ENCODE measurements at places on chromosomes 11 and 22.

DNA sequence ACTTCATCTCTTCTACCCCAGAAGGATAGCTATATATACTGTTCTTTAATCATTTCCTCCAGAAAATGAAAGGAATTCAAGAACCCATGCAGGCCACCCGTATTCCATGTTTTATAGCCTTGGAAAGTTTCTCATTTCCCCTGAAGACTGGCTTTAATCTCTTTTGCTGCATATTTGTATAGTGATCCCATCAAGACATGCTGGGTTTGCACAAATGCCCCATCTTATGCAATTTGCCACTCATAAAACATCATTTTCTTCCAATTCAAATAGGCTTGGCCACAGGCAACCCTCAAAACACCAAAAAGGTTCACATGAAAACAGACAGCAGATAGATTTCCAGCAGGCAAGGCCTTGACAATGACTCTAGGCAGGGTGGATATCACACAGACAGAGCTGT, 28.3 kb upstream of the APOA1 start:
- DNase-seq = no peak

GRCh38 chr22:27164781-27165503, 507.6 kb downstream of the MIAT start:
- no peak for DNase-seq

DNA sequence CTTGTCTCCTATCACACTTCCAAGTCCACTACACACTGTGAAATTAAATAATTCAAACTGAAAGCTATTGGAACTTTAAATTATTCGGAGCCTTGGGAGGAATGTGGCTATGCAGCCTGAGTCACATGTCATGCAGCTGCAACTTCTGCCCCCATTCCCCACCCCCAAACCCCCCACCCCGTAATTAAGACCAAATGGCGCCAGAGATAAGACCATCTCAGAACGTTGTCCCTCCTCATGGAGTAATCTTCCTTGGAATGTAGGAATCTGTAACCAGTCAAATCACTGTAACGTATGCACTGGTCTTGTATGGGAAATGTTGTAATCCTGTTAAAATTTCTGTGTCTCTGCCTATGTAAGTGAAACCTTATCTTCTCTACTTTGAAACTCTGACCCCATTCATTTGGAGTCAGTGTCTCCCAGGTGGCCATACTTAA, 37.0 kb downstream of the GAB2 start:
- no peak for DNase-seq

GRCh38 chr22:21641417-21641788, 699 bp upstream of the SDF2L1 start:
- DNase-seq = peak; percentile 42

DNA sequence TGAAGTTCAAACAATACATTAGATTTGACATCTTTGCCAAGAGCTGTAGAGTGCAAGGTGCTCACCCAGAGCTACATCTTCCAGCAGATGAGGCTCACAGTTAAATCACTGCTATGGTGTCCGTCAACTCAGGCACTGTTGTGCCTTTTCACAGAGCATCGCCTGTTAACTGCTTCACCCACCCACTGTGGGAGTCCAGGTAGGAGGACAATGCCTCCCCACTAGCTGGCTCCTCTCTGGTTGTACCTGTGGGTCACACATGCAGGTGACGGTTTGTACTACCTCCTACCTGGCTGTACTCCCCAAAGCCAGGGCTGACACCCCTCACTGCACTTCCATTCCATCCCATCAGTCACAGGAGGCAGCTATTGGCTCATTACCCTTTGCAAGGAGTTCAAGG, 84.6 kb upstream of the TOP3B start:
- no peak for DNase-seq

- peak; percentile 8 for DNase-seq
These were observed 99.4 kb upstream of the BLID start for GRCh38 chr11:122215244-122215992.

- no peak for DNase-seq
These were observed 49.1 kb downstream of the BBOX1 start for GRCh38 chr11:27089746-27090145.

GRCh38 chr22:49803134-49803533, 24.5 kb downstream of the BRD1 start:
- no peak for DNase-seq

- DNase-seq = no peak
These were observed 12.1 kb downstream of the OAF start for GRCh38 chr11:120222916-120223315.

DNA sequence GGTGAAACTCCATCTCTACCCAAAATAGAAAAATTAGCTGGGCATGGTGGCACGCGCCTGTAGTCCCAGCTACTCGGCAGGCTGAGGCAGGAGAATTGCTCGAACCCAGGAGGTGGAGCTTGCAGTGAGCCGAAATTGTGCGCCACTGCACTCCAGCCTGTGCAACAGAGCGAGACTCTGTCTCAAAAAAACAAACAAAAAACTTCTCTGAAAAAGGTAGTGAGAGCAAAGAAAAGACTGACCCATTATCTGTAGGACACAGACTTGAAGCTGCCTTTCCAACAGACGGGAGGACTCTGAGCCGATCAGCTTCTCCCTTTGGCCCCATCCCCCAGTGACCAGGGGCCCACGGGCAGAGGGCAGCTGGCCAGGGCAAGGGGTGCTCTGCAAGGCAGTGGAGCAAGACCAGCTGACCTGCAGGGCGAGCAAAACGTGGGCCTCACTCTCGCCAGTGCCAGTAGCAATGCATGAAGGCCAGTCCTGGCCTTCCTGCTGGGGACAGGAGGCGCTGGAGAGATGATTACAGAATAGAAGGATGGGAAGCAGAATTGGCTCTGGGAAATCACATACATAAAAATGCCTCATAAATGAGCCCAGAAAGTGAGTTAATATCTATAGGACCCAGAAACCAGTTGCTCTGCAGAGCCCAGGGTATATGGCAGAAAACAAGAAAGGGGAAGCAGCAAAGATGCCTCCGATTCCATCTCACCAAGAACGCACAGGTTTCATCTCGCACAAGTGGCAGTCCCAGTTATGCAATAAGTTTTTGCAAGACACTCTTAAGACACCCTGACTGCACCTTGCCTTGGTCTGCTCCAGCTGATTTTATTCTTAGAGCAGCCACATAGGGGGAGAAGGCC, 2.8 kb downstream of the EHD1 start:
- DNase-seq = no peak

DNA sequence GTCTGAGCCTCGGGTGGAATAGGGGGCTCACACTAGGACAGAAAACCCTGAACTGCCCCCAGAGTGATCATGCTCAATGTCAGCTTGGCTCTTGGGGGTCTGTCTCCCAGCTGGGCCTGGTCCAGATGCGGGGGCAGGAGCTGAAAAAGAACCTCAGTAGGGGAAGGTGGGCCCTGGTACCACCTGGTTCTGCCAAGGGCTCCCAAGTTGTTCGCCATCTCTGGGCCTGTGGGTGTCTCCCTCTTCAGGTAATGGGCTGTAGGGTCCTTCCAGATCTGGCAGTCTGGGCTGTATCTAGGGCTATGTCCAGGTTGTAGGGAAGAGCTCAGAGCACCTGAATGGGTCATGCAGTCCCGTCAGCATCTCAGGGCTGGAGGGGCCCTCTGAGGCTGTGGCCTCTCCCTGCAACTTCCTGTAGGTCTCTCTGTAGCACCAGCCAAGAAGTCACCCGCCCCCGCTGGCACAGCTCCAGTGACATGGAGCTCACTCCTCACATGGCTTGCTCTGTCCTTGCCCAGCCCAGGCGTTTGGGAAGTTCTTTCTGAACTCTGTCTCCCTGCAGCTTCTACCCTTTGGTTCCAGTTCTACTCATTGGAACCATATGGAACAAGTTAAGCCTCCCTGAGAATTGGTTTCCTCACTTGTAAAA, 33.0 kb upstream of the SOX10 start:
- no peak for DNase-seq

GRCh38 chr11:118417801-118418200, 16.4 kb downstream of the ATP5MG start:
- DNase-seq = no peak

DNA sequence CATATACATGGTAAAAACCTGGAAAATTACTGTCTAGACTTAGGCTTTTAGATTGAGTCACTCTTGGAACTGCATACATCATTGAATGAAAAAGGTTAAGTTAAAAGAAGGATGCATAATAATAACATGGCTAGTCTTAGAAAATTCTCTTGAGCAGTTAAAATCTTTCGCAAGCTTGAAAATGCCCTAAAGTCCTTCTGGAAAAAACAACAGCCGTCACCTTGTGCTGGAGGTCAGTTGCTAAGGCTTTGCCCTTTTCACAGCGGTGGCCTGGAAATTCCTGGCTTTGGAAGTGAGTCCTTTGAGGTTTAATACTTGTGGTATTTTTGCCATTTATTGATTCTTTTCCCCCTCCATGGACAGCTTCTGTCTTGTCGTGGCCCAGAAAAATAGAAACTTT, 17.4 kb upstream of the FBLN1 start:
- no peak for DNase-seq

DNA sequence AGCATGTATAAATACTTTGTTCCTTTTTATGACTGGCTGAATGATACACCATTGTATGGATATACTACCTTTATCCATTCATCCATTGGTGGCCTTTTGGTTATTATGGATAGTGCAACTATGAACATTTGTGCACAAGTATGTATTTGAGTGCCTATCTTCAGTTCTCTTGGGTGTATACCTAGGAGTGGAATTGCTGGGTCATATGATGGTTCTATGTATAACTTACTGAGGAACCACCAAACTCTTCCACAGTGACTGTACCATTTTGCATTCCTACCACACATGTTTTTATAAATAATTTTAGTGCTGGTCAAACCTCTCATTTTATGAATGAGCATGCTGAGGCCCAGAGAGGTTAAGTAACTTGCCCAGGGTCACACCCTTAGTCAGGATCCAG, 3.8 kb upstream of the PATZ1 start:
- DNase-seq = no peak

DNA sequence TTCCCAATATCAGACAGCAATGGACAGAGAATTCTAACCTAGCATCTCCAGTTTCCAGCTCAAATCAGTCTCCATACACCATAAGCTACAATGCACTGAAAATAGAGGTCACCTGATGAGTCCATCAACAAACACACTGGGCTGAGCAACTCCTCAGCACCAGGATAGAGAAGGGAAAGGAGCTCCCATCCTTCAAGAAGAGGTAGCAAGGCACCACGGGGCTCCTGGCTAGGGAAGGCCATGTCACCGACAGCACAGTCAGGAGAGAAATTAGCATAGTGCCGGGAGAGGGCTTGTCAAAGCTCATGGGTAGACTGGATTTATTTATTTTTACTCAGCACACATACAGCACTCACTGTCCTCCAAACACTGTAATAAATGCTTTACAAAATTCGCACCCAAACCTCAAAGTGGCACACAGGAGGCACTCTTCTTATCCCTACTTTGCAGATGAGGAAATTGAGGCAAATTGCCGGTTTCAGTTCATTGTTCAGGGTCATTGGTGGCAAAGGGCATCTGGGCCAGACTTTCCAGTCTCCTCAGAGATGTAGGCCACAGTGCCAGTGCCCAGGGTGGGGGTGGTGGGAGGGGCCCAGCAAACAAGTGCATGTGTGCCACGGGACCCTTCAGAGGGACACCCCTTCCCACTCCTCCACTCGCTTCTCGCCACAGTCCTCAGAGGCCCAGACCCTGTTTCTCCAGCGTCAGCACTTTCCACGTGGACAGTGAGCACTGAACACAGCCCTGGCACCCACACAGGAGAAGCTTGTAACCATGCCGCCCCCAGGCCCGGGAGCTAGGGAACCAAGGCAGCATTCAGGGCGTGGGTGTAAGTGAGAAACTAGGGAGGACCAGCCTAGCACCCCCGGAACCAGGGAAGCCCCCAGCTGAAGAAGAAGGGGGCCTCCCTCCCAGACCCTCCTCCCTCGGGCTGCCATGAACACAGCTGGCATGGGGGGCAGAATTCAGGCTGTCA, 1417.4 kb downstream of the TBC1D22A start:
- DNase-seq = no peak

GRCh38 chr11:100703801-100704575, 16.9 kb downstream of the ARHGAP42 start:
- DNase-seq = no peak

GRCh38 chr11:129969920-129970319, 32.7 kb downstream of the PRDM10 start:
- DNase-seq = no peak

DNA sequence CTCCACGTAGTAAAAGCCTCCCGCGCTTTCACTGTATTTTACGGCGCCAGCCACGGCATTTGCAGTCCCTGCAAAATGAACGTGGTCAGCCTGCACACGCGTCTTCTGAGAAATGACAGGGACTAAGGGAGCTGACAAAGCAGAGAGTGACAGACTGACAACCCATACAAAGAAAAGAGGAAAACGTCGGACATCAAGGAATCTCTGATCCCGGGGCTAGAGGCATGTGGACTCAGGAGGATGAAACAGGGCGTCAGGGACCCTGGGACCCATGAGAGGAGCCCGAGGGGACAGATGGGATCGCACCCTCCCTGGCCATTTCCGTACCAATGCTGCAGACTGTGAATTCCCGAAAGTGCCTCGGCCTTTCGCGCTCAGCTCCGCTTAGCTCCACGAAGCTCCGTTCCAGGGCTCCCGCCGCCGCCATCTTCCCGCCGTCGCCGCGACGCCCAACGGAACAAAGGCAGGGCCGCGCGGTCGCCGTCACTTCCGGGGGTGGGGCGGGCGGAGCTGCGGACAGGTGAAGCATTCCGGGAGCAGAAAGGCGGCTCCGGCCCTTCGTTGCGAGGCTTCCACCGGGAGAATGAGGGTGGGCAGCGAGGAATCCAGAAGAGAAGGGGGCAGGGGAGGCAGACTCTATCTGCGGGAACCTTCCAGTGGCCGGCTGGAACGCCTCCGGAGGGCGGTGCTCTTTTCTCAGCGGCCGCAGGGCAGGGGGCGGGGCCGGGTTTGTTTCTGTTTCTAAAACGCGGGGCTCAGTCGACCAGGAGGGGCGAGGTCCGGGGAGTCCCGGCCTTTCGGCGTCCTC, at the start of gene NUP160:
Gene NUP160, minus strand, starts transcription at position 459 of the 808 bp plus-strand sequence. Its CDS starts 32 bp downstream, at position 427.
- peak; percentile 78 for DNase-seq

GRCh38 chr11:60158636-60159035, 24.2 kb downstream of the MS4A6A start:
- DNase-seq = no peak

- DNase-seq = no peak
These were observed 35.4 kb upstream of the FLI1 start for GRCh38 chr11:128658502-128658901.

- no peak for DNase-seq
These were observed 125.2 kb upstream of the SPON1 start for GRCh38 chr11:13837286-13837685.

DNA sequence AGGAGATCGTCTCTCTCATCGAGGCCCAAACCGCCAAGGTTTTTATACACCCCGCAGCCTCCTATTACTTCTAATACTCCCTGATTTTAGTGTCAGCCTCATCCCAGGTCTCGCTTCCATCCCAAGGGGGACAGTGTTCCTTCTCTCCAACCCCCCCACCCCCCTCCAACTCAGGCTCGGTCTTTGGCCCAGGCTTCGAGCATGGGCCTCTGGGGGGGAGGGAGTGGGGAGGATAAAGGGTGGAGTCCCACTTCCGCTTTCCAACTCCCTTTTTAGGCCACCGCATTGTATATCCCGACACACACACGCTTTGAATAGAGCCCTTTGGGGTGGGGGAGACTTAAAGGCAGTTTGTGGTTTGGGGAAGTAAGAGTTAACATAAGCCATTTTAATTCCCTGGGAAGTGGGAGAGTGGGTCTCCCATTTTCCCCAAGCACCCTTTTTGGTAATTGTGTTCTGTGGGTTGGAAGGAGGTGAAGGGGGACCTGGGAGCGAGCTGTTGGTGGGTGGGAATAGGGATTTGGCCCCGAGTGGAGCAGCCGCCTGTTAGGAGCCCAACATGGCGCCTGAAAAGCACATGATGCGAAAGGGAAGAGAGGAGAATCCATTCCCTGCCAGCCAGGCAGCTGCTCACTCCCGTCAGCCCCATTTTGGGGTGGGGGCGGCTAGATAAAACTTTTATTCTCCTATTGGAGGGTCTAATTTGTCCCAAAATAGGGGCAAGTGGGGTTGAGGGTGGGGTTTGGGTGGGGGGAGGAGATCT, 844 bp downstream of the PCF11 start:
- peak; percentile 49 for DNase-seq

- DNase-seq = no peak
These were observed 15.0 kb upstream of the SORL1 start for GRCh38 chr11:121437018-121437685.

Measured in NCI-H146 (cell line).